NB4 (cell line): ENCODE measurements at places on chromosomes 7 and 10.

DNA sequence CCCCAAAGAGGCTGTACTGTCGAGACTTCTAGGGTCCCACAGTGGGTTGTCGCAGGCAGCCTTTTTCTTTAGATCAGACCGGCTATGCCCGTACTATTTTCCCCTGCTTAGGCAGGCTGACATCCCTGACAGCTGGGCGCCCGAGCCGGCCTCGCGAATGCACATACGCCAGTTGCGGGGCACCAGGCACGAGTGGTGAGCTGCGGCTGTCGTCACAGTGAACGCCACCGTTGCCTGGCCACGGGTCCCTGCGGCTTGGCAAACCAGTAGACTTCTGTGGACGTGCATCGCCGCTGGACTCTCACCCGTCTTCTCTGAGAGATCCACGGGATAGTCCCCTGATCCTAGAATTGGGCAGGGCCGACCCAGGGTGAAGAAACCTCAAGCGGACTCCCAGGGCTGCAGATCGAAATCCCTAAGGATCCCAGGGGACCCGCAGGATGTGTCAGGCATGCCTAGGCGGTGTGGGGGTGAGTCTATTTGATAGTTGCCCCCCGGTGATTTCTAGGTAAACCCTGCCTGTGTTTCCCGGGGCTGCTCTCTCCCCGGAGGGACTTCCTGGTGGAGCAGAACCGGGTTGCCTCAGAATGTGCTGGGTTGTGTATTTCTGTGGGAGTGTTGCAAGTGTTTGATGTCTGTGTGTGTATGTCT, 33.0 kb upstream of the ZNF273 start:
- no peak for DNase-seq

GRCh38 chr7:18648849-18649758, 153.6 kb downstream of the HDAC9 start:
- no peak for DNase-seq

DNA sequence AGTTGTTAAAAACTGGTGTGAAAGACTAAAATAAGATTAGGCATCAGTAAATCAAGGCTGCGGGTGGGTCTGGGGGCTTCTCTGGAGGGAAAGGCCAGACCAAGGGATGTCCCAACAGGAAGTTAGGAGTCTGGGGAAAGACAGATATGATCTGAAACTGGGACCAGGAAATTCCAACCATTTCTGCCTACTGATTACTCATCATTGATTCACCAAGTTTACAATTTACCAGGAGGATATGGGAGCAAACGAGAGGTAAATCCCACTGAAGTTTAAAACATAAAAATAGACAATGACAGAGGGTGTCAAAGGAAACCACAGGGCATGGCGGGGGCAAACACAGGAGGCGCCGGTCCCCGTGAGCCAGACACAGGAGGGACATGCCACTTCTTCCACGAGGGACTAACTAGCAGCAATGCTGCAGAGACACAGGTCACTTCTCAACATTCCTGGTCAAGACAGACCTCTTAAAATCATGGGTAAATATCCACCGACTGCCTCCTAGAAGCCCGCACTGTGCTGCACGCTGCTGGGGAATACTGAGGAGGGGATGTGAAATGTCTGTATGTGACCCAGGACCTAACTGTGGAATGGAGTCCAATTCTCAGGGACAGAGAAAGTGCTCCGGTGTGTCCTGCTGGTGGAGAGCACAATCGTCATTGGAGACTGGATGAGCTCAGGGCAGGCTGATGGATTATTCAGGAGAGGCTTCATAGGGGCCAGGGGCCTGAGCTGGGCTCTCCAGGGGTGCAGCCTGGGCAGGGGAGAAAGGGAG, 153.4 kb upstream of the KLF14 start:
- DNase-seq: no peak

DNA sequence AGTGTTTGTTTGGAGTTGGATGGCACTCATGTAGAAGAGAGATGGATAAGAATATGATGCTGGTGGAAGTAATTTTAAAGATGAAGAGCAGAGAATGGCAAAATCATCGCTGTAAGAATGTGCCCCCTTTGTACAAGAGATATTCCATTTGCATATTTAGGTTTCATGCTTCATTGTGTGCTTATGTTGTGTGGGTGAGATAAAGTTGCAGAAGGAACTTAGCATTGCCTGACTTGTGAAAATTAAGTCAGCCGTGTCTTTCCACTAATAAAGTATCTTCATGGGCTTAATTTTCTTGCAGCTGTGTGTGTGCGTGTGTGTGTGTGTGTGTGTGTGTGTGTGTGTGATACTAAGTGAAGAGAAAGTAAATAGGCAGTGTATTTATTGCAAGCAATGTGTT, 381.9 kb downstream of the OTUD1 start:
- DNase-seq: no peak

GRCh38 chr10:76034353-76035205, 603.2 kb downstream of the LRMDA start:
- no peak for DNase-seq

DNA sequence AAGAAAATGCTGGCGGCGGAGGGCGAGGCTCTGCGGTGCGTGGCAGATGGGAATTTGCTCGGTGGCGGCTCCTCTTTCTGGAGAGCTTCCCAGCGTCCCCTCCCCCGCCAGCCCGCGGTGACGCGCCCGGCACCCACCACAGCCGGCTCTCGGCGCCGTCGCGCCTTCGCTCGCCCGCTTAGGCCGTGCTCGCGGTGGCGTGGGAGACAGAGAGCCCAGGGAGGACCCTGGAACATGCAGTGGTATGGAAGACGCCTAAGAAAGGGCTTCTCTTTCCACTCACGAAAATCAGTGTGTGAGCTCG, 576 bp upstream of the CSGALNACT2 start:
- peak; percentile 51 for DNase-seq

DNA sequence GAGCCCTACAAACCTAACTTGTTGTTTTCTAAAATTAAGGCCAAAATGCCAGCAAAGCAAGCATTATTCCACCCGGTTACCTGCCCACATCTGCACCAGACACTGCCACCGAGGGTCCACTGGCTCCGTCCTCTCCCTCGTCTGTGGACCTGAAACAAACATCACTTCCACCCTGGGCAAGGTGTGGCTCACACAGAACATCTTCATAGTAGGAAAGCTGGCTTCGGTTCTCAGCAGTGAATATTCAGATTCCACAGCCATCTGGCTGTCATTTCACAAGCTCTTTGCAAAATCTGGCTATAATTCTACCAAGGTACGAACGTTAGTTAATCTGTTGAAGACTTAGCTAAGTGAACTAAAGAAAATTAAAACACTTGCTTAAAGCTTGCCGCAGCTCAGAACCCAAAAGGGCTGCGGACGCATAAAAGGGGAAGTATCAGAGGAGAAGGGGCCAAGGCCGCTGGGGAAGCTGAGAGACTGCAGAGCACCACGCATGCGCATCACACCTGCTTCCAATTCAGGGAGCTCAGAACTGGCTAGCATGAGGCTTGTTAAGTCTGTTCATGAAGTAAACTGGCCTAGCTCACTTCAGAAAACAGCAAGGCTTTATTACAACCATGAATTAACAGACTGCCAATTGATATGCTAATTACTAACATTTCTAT, 46.1 kb downstream of the PTPRN2 start:
- DNase-seq: peak; percentile 96

- DNase-seq: no peak
Measured at GRCh38 chr10:77463967-77464745, 173.5 kb downstream of the KCNMA1 start.

DNA sequence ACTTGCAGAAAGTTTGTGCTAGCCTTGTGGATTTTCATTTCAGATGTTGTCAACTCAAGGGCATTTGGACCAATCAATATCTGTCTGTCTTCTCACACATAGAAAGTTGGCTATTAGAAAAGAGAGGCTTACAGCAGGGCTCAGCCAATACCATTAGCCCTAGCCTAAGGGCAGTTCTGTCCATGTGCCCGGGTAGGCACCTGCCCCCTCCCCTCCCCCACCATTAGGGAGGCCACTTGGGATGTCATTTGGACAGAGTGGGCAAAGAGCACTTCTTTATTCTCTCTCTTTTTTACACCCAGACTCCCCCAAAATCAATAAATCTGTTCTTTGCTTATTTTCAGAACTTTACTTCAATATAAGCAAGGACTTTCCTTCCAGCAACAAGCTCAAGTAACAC, 188.5 kb upstream of the MKI67 start:
- no peak for DNase-seq

DNA sequence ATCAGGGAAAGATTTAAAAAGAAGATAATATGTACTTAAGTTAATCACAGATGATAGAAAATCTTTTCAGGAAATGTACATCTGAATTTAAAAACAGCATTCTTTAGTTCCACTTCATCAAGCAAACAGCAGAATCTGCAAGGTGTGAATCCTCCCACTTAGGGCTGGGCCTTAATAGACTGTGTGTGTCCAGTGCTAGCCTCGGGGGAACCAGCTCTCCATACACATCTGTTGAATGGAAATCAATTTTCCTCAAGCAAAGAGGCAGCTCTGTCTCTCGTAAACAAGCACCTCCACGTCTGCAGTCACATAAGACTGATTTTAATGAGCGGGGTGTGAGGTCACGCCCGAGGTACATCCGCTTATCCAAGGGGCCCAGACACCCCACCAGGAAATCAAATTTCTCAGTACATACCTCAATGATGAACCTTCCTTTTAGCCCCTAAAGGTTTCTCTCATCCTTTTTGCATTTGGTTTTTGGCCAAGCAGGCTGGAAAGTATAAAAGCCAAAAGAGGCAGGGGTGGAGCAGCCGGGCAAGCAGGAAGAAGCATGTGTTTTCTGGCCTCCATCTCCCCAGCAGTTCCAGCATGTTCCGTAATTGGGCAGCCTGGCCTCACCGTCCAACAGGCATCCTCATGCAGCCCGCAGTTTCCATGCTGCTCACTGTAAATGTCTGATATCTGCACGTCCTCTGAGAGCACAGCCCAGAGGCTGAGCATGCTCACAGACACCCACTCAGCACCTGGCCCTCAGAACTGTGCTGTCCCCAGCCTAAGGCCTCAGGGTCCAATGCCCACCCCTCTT, 131.3 kb downstream of the GLI3 start:
- no peak for DNase-seq

GRCh38 chr10:98389398-98389797, 25.6 kb downstream of the PYROXD2 start:
- DNase-seq: no peak

GRCh38 chr10:130575756-130576285, 439.6 kb downstream of the GLRX3 start:
- no peak for DNase-seq

DNA sequence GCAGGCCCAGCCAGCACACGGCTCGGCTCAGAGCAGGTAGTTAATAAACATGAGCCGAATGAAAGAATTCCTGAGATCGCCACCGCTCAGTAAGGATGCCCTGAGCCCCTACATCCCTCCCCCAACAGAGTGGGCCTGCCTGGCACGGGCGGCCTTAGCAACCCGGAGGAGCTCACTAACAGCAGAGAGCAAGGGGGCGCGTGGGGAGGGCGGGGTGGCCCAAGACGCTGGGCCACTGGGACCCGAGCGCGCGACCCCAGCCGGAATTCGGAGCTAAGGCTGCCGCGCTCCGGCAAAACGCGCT, 403 bp upstream of the ENO4 start:
- no peak for DNase-seq

GRCh38 chr7:73841689-73842066, 638 bp downstream of the METTL27 start:
- no peak for DNase-seq

- no peak for DNase-seq
Measured at GRCh38 chr10:85611746-85612377, 754.7 kb downstream of the GRID1 start.

GRCh38 chr10:118102121-118102520, 55.4 kb upstream of the RAB11FIP2 start:
- no peak for DNase-seq

DNA sequence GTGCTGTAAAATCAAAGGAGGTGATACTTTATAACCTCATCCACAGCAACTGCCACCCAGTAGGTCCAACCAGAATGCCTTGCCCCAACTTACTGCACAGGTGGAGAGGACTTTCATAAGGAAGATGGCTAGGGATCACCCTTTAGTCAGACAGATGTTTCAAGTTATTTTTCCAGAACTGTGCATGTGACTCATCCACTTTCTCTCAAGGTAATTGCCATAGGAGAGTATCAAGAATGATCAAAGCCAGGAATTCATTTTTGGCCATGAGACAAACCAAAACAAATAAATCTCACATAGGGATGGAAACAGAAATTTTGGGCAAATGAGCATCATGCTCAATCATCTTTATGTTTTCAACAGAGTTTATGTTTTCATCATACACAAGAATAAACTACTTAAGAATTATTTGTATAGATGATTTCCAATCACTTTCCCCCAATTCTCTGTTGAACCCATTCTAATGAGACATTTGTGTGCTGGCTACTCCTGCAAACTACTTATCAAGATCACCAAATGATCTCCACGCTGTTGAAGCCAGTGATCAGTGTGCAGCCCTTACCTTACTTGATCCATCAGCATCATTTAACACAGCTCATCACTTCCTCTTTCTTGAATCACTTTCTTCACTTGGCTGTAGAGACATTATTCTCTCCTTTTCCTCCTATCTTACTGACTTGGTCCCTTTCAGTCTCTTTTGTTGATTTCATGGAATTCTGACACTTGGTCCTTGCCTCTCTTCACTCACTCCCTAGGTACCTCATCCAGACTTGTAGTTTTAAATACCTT, 74.0 kb downstream of the SLC16A9 start:
- DNase-seq: no peak

DNA sequence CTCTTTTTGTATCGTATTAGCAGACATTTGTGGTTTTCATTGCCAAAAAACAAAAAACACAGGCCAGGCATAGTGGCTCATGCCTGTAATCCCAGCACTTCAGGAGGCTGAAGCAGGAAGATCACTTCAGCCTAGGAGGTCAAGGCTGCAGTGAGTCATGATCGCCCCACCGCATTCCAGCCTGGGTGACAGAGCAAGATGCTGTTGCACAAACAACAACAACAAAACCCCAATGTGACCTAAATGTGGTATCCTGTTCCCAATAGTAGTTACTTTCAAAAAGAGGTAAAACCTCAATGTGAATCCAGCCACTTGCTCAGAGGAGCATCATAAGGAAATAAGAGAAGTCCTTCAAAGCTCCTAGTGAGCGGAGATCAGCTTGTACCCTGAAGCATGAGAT, 45.8 kb upstream of the SKAP2 start:
- DNase-seq: peak; percentile 68

GRCh38 chr7:44565795-44566559, 7.7 kb downstream of the DDX56 start:
- DNase-seq: peak; percentile 47

GRCh38 chr7:93862651-93863050, 27.9 kb downstream of the TFPI2 start:
- DNase-seq: no peak

DNA sequence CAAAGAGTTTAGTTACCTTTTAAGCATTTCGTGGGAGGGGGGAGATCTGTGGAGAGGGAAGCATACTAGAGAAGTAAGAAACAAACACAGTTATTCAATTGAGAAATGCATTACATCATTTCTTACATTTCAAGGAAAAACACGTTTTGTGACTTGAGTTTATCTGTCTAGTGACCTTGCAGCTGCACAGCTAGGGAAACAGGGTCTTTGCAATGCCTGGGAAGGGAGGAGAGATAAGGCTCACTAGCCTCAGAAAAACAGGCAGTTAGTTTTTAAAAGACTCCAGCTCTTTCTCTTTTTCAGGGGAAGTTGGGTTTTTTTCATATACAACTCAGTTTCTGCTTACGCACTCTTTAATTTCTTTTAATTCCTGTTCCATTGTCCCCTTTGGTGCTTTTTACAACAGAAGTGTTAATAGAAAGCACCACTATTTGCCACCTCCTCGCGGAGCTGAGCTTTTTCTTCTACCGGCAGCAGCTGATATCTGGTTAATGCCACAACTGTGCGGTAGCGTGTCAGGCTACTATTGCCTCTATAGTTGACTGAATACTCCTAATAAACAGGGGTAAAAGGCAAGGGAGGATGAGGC, 5.6 kb downstream of the CYP3A43 start:
- no peak for DNase-seq
